Epithelial cell of umbilical artery (primary cell): ENCODE measurements at places on chromosomes 2 and 18. TPM values are rescaled to one million over a fixed set of nuclear protein-coding genes. Genes with fewer than 3 reads are reported as not detected.

ADNP2 gene
- total RNA-seq: 18.2 and 18.8 TPM in 2 replicates

LOXHD1 gene
- total RNA-seq: not detected in 2 replicates

TMEM198 gene
- total RNA-seq: not detected in 2 replicates

CDK15 gene
- total RNA-seq: 0.30 TPM in 1 of 2 replicates, not detected in the other

PROC gene
- total RNA-seq: not detected in 2 replicates

EN1 gene
- not detected in 2 replicates for total RNA-seq

FEV gene
- total RNA-seq: not detected in 2 replicates

TUBA3E gene
- not detected in 2 replicates for total RNA-seq

TMEFF2 gene
- total RNA-seq: under 0.01 and 0.15 TPM in 2 replicates

ANKRD23 gene
- total RNA-seq: 0.65 and 2.6 TPM in 2 replicates

SCYGR4 gene
- total RNA-seq: not detected in 2 replicates

SLC14A1 gene
- under 0.01 and 1.5 TPM in 2 replicates for total RNA-seq

CRYGD gene
- not detected in 2 replicates for total RNA-seq
